Activated CD4-positive, alpha-beta memory T cell treated with anti-CD3 and anti-CD28 coated beads for 36 hours (primary cell): ENCODE measurements at places on chromosomes 4 and X. TPM values are rescaled to one million over a fixed set of nuclear protein-coding genes. Genes with fewer than 3 reads are reported as not detected.
A peak's percentile ranks its signal among the peaks of the same experiment; 100 is the strongest.

DNA sequence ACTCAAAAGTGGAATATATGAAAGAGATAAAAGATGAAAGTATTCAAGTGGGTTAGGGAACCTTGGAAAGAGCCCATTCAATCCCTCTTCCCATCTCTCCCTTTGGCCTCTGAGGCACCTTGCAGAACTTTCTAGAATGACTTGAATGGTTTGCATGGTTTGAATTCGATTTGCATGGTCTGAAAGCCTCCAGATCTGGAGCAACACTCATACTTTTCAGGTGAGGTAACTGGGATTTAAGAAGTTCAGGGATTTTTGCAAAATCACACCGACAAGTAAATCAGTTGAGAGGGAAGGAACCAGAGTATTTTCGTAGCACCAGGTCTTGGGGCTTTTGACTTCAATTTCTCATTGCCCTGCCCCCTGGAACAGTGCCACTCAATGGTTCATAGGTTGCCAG lies 476.0 kb upstream of the FTHL17 start:
- no peak for DNase-seq

- peak; percentile 57 for DNase-seq
Observed at GRCh38 chrX:136747003-136747986, 33.4 kb downstream of the ARHGEF6 start.

DNA sequence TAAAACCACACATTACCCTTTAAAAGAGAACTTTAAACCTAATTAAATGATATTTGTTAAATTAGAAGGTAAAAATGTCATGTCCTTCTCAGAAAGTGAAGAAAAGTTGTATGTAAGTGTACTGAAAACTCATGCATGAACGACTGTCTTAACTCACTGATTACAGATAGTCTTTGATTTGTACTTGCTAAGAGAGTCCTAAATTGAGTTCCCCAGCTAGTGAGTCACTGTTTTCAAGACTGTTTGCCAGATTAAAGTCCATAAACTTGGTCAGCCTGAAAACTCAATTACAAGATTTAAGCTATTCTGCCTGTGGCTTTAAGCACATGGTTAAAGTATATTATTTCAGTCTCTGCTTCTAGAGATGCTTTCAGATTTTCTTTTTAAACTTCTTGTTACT lies 124.9 kb upstream of the ZCCHC13 start:
- no peak for DNase-seq

GRCh38 chrX:19740744-19741143 lies 146.7 kb downstream of the SH3KBP1 start:
- no peak for DNase-seq

The CFAP47 gene
- not detected for total RNA-seq

The PCDH10 gene
- not detected for total RNA-seq

- no peak for DNase-seq
Observed at GRCh38 chrX:39910651-39911050, 187.1 kb downstream of the BCOR start.

GRCh38 chrX:106611317-106611678 lies 480 bp upstream of the RADX start:
- no peak for DNase-seq

The SMIM31 gene
- total RNA-seq: not detected

GRCh38 chr4:74038425-74039314 lies at the start of gene CXCL3:
CXCL3 (minus strand) TSS chr4:74038689; CDS start chr4:74038611, 78 bp downstream.
- peak; percentile 10 for DNase-seq

DNA sequence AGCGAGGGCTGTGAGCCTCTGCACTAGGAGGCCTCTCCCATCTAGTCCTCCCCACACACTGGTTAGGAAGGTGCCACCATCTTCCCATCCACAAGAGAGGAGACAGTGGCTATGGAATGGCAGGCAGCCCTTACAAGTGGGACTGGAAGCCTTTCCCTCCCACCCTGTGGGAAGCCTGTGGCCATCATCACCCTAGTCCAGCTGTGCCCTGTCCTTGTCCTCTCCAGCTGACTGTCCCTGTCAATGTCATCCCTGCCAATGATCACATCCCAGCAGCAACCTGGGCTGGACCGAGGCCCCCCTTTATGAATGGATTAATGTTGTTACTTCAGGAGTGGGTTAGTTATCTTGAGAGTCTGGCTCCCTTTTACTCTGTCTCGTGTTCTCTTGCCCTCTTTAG lies 52.8 kb downstream of the NYX start:
- no peak for DNase-seq

The FOXO4 gene
- 10.7 TPM for total RNA-seq

DNA sequence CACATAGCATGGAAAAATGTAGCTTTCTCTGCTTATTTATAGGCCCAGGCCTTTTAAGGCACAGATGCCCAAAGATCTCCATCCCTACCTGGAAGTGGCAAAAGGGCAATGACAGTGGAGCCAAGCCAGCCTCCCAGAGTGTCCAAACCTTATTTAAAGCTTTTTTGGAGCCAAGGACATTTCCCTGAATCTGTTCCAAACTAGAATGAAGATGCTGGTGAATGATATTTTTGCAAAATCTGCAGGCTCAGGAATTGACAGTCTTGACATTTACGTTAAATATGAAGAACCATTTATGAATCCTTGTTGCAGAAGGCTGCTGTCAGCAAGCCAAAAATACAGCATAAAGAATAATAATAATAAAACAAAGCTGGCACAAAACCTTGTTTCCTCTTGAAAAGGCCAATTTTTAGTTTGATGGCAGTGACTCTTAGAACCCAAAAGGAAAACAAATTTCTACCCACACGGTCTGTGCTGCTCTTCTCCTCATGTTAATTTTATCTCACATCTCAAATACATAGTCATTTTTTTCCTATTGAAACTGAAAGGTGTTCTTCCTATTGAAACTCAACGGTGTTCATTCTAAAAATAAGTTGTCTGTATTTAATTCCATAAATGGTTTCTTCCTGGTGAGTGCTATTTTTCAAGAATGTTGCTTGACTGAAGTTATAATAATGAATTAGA lies 206.3 kb upstream of the TBL1X start:
- no peak for DNase-seq

DNA sequence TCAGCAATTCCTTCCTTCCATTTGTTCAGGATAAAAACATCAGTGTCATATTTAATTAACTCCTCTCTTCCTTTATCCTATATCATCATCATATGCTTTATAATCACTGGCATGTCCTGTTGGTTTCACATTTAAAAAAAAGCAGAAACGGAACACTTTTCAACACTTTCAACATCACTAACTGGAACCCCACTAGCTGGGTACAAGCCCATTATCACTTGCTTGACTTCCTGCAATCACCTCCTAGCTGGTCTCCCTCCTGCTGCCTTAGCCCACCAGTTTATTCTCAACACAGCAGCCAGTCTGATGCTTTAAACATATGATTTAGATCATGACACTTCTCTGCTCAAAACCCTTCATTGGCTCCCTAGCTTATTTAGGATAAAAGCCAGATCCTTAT lies 116.4 kb upstream of the LSM6 start:
- no peak for DNase-seq

GRCh38 chrX:153908219-153908860 lies 3.9 kb downstream of the AVPR2 start:
- DNase-seq: no peak

The TMPRSS11F gene
- not detected for total RNA-seq

The GTPBP6 gene
- total RNA-seq: 62.4 TPM

- no peak for DNase-seq
Observed at GRCh38 chr4:183014361-183015084, 84.5 kb upstream of the WWC2 start.

GRCh38 chrX:16924631-16925480 lies 21.6 kb upstream of the REPS2 start:
- DNase-seq: no peak

- no peak for DNase-seq
Observed at GRCh38 chrX:150032742-150033141, 94.5 kb upstream of the EOLA2 start.

The F8A1 gene
- total RNA-seq: 43.3 TPM

- DNase-seq: no peak
Observed at GRCh38 chr4:25343671-25344070, 31.1 kb downstream of the ZCCHC4 start.

The ZNF141 gene
- 22.4 TPM for total RNA-seq

The LONRF3 gene
- 4.3 TPM for total RNA-seq

GRCh38 chrX:136227074-136227473 lies 24.1 kb downstream of the MAP7D3 start:
- no peak for DNase-seq

GRCh38 chr4:80243274-80244018 lies 23.0 kb upstream of the FGF5 start:
- DNase-seq: no peak

GRCh38 chr4:172393220-172393619 lies 580.0 kb downstream of the GALNTL6 start:
- DNase-seq: no peak

The UCHL1 gene
- 1.1 TPM for total RNA-seq

DNA sequence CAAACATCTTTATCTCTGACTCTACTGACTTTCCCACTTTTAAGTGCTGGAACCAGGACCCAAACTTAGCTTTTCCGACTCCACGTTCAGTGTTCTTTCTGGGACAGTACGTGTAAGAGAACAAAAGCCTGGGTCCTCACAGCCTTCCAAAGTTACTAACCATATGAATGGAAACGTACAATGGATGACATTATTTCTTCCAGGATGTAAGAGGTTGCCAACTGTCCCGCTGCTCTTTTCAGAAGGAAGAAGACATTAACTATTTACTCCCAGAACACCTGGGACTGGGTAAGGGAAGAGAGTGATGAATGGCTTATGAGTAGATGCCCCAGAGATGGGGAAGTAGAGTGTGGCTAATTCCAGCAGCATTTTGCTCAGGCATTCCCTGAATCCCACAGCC lies 114.7 kb downstream of the TRAPPC11 start:
- DNase-seq: no peak
